ENCODE measurements at places on chromosomes 4 and X.

DNA sequence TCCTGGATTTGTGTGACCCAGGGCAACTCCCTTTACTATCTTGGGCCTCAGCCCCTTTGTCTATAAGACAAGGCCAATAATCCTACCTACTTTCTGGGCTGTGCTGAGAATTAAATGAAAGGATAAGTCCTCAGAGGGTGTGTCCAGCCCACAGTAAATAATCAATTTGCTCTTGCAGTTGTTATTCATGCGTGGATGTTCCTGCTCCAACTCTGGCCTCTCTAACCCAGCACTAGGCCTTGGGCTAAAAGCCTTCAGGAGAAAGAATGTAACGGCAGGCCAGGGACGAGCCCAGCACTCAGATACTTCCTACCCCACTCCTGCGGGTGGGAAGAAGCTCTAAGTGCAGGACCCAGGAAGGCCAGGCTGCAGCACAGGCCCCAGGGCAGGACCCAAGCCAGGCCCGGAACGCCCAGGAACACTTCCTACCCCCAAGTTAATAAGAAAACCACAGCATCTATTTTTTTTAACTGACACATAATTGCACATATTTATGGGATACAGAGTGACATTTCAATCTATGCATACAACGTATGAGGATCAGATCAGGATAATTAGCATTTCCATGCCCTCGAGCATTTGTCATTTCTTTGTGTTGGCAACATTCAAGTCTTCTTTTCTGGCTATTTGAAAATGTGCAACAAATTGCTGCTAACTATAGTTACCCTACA lies 179.6 kb upstream of the RBPJ start:
- no peak for DNase-seq

GRCh38 chrX:150483356-150483985 lies 85.0 kb upstream of the MTM1 start:
- DNase-seq, result no peak

DNA sequence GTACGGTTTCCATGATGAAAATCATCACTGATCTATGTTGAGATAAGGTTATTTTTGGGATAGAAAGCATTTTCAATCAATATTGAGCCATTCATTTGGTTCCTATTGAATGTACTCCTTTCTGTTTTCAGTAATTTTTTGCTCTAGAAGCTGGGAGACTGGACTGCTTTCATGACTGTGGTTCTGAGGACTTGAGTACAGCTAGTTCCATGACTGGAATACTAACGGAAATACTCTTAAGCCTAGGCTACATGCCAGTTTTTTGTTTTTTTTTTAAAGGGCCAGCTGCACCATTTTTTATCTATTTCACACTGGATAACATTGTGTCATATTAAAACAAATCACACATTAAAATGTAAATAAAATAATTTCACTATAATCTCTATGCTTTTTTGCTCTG lies 16.7 kb downstream of the PRR32 start:
- DNase-seq, result no peak

GRCh38 chr4:96356591-96357370 lies 516.9 kb downstream of the PDHA2 start:
- no peak for DNase-seq

DNA sequence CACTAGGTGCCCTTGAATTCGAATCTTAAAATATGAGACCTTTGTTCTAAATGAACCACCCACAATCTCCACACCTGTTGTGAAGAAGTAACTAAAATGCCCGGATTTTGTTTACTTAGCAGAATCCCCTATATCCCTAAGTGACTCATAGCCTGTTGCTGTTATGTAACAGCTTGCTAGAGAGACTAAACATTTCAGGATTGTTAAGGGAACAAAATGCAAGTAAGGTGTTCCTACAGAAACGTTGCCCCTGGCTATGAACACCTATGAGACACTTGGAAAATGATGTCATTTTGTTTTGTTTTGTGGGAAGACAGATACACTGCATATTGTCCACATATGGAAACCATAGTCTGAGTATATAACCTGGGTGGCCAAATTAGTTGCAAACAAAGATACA lies 24.2 kb upstream of the MXRA5 start:
- no peak for DNase-seq

GRCh38 chr4:42618023-42618422 lies 38.9 kb downstream of the ATP8A1 start:
- DNase-seq, result no peak

GRCh38 chr4:2395038-2395437 lies 23.4 kb downstream of the ZFYVE28 start:
- DNase-seq, result no peak

All from activated CD4-positive, alpha-beta T cell treated with anti-CD3 and anti-CD28 coated beads, Interleukin-2, amount 50 U/mL, for 16 hours (primary cell).